ENCODE measurements at places on chromosomes 7 and 10.

DNA sequence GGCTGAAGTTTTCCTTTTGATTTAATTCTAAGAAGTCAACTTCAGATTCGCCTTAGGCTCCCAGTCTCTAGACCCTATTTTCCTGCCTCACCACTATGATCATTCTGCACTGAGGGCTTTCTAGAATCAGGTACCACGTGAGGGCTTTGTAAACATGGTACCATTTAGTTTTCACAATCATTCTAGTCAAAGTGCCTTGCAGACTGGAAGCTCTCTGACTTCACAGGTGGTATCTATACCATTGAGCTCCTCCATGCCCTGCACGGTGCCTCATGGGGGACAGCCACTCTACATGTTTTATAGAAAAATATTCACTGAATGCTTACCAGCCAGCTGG is 106.5 kb downstream of the ABLIM1 start:
- no peak for DNase-seq

- DNase-seq: peak; percentile 57
Measured at GRCh38 chr7:5692112-5692844, 89.2 kb downstream of the RNF216 start.

DNA sequence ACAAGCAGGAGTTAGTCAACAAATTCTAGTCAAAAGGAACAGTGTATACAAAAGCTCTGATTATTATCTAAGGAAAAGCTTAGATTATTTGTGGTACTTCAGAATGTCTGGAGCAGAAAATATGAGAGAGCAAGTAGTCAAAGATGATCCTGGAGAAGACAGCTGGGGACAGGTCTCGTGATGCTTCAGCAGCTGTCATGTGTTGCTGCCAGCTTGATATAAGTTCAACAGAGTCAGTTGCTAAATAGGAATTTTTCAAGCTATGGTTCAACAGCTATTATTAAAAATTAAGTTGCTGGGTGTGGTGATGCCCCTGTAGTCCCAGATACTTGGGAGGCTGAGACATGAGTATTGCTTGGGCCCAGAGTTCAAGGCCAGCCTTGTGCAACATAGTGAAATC is 240.0 kb upstream of the RHOBTB1 start:
- no peak for DNase-seq

- DNase-seq: no peak
Measured at GRCh38 chr10:81696609-81697388, 178.2 kb upstream of the NRG3 start.

- DNase-seq: no peak
Measured at GRCh38 chr10:62231371-62231770, 37.3 kb downstream of the RTKN2 start.

DNA sequence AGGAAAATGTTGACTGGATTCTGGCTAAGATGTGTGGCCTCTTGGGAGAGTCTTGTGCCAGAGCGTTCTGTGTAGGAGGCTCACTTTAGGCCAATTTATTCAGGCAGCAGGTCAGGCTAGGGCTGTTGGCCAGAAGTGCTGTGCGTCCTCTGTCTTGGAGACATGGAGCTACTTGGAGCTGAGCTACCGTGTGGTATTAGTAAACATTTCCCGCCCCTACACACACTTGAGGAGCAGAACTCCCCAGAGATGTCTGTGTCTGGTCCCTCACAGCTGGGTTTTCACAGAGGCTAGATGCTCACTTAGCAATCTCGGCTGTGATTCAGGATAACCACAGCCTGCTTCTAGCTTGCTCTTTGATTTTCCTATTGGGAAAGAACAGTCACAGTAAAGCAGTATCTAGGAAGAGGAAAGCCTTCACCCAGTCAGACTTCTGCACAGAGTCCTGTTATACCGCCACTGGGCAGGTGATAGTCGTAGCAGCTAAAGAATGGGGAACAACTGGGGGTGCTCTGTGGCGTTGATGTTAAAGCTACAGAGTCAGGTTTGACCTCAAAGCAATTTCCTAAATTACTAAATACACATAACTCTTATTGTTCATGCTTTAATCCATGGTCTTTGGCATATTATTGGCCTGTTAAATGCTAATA is 86.7 kb downstream of the MDFIC start:
- DNase-seq: no peak

GRCh38 chr10:59242057-59242456 is 65.6 kb downstream of the PHYHIPL start:
- no peak for DNase-seq

- DNase-seq: peak; percentile 45
Measured at GRCh38 chr10:114492351-114493037, 88.2 kb upstream of the AFAP1L2 start.

- DNase-seq: no peak
Measured at GRCh38 chr7:2602406-2603043, 29.3 kb upstream of the TTYH3 start.

DNA sequence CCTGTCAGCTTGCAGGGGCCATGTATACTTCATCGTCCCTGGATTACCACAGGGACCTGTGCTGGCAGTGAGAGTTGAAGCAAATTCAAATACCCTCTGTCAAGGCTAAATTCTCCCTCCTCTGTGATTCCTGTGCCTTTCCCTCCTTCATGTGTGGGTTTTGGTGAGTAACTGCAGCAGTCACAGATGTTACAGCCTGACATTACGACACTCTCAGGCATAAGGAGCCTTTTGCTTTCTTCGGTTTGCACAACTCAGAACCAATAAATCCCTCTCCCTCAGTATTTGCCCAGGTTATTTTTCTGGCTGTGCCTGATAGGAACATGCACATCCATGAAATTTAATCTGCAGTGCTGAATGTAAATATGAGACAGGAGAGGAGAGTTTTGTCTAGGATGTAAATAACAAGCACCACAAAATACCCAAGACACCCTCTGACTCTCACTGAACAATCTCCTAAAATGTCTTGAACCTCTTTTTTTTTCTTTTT is 997.2 kb upstream of the GHITM start:
- no peak for DNase-seq

All from stimulated activated CD4-positive, alpha-beta T cell treated with anti-CD3 and anti-CD28 coated beads, Interleukin-1b, Interleukin-23, amount 100 ng/mL, for 48 hours (primary cell).